ENCODE measurements at places on chromosomes 1 and 21.

GRCh38 chr1:166840309-166841274, 1.3 kb downstream of the POGK start:
- peak; percentile 54 for DNase-seq

DNA sequence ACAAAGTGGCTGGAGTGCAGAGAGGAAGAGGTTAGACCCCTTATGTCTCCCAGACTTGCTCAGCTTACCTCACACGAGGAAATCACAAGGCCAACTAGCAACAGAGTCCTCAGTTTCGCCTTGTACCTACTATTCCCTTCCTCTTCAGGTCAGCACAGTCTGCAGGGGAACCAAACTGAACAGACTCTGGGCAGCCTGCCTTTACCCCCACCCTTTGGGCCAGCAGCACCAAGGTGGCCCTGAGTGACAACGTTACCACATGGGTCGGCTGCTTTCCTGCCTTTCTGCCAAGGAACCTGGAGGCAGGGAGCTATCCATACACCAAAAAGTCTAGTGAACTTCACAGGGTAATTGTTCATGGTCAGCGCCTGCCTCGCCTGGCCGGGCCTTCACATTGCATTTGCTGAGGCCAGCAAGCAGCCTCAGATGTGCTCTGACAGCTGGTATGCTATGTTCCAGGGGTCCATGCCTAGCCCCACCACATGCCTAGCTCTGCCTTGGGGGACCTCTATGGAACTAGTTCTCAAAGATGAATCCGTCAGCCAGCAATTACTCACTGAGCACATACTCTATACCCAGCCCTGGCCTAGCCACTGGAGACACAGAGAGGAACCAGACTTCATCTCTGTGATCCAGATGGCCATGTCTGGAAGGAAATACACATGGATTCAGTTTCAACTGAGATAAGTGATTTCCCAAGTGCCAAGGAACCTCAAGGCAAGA, 69.6 kb downstream of the DMAP1 start:
- DNase-seq = no peak

- DNase-seq = no peak
Observed at GRCh38 chr1:192732787-192733186, 76.1 kb upstream of the RGS2 start.

DNA sequence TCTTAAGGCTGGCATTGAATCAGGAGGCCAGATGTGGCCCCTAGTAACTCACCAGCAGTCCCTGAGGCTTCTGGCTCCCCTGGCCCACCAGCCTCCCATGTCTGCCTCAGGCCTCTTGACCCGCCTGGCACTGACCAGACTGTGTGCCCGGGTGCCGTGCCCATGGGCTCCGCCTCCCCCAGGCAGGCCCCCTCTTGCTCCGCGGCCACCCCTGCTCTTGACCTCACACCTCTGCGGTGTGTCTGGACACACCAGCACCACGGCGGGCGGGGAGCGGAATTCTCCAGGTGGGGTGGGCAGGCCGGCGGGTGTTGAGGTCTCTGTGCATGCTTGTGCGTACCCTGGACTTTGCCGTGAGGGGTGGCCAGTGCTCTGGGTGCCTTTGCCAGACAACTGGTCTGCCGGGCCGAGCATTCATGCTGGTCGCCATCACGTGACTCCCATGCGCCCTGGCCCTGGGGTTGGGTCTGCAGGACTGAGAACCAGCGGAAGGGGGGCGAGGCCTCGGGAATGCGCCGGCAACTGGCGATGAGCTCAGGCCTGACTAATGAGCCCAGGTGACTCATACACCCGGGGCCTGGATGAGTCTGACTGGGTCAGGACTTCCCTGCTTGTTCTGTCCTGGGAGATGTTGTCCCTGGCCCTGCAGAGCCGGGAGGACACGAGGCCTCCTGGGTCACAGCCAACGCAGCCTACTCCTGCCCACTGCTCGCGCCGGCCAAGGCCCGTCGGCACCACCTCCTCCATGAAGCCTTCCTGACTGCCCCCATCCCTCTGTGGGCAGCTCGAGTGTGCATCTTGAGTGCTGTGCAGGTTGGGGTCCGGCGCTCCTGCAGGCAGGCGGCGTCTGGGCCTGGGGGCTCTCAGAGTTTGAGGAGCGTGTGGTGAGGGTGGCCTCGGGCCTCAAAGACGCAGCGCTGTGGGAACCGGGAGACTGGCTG, 22.6 kb downstream of the COL18A1 start:
- peak; percentile 96 for DNase-seq

GRCh38 chr21:42373196-42373907, 7.0 kb upstream of the TFF1 start:
- no peak for DNase-seq

GRCh38 chr21:37393786-37394185, 27.2 kb downstream of the DYRK1A start:
- no peak for DNase-seq

DNA sequence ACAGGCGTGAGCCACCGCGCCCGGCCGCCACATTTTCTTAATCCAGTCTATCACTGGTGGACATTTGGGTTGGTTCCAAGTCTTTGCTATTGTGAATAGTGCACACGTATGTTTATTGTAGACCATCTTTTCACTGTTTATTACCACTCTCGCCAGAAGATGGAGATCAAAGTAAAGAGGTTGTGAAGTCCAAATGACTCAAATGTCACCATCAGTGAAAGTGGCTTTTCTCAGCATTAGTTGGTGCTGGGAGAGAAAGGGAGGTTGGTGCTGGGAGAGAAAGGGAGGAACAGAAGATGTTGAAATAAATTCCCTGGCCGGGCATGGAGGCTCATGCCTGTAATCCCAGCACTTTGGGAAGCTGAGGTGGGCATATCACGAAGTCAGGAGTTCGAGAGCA, 10.4 kb upstream of the UHMK1 start:
- DNase-seq = no peak

DNA sequence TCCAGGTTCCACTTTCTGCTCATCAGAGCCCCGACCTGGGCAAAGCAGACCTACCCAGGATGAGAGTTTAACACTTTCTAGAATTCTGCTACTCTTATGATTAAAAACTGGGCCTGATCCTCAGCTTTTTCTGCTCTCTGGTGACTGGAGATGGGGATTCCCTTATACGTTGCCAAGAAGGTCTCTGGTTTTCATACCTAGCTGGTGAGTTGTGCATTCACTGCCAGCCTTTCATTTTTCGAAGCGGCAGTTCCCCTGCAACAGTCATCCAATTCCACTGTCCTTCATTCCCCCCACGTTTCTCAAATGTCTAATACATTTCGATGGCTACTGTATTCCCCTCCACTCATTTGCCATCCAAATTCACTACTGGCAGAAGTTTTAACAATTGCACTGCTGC, 135.3 kb downstream of the ADSS2 start:
- DNase-seq = peak; percentile 45

- DNase-seq = peak; percentile 79
Observed at GRCh38 chr1:198088360-198089071, 68.3 kb upstream of the NEK7 start.

- no peak for DNase-seq
Observed at GRCh38 chr1:66254785-66255184, 279.2 kb upstream of the SGIP1 start.

GRCh38 chr1:36796733-36797132, 237.6 kb downstream of the GRIK3 start:
- no peak for DNase-seq

GRCh38 chr1:171455967-171456366, 29.4 kb upstream of the PRRC2C start:
- no peak for DNase-seq

DNA sequence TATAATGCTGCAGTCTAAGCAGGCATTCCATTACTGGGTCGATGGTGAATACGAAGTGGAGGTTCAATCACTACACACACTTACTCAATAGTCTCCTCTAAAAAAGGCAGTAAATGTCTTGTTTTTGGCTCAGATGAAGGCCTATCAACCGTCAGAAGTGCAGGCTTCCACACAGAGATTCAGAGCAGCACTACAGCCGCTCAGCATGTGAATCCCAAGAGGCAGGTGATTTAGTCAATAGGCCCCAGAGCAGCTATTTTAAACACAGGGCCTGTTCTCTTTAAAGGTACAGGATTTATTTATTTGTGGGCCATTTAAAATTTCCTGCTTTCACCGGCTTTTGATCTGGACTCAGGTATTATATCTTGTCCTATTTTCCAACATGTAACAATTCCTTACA, 293.7 kb downstream of the RGS7 start:
- DNase-seq = no peak

GRCh38 chr1:240385985-240386978, 225.7 kb downstream of the GREM2 start:
- peak; percentile 93 for DNase-seq

DNA sequence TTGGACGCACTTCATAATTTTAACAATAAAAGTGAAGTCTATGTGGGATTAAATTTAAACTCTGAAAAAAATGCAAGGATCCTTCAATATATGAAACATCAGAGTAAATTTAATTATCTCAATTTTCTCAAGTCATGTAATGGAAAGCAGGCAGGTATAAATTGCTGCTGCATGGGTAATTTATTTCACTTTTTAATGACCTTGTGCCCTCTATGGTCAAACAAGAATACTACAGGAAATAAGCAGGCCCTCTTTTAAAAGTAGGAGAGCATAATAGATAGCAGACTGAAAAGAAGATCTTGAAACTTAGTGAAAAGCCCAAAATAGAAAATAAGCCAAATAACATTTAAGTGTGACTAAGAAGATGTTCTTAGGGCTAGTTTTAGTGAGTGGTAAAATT, 22.9 kb downstream of the BCAS2 start:
- peak; percentile 18 for DNase-seq

DNA sequence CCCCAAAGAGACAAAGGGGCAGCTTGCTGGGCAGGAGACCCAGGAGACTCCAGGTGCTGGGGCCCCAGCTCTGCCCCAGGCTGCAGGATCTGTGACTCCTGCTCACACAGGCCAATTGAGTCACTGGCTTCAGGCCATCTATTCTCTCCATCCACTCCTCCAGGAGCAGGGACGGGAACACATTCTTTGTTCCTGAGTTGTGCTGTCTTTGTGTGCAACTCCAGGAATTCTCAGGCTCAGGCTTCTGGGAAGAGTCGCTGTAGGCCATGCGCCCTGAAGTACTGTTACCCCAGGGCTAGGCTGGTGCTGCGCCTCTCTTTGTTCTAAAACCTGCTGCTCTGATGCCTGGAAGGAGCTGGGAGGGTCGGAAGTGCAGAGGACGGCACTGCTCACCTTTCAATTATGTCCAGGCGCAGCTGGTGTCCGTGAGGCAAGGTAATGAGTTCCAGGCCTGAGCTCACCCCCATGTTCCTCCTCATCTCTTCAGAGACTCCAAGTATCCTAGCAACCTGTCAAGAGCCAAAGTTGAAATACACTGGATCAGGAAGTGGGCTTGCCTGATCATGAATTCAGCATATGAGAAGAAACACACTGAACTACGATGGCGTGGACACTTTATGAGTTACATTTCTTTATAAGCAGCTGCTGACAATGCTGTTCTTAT, 105.9 kb downstream of the BCAR3 start:
- DNase-seq = no peak

- peak; percentile 70 for DNase-seq
Observed at GRCh38 chr1:187655104-187655503, 826.4 kb downstream of the PLA2G4A start.

DNA sequence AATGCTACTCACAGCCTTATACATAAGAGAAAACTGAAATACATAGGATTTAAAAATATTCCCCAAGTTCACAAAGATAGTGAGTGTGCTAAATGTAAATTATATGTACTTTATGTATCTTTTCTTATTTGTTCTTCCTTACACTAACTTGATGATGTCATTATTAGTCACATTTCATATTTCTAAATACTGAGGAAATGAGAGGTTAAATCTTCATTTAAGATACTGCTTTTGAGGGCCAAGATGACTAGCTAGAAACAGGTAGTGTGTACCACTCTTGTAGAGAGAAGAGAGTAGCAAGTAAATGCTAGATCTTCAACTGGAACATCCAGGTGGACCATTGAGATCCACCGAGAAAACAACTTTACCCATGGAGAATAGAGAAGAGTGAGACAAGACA, 29.8 kb downstream of the PYHIN1 start:
- DNase-seq = no peak

DNA sequence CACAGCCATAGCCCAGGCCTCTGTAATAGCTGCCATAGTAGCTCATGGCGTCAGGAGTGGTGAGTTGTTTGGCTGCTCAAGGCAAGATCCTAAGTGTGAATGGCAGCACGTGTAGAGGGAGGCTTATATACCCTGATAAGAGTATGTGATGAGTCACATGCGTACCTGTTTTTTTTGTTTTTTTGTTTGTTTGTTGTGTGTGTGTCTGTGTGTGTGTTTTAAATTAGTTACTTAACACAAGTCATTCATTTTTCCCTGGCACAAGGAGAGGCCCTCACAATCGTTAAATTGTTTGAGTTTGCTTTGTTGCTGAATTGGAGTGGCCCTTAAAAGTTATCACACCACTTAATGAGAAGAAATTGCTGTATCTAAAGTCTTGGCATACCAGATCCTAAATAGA, at the start of gene KRTAP19-4:
Gene KRTAP19-4 (minus strand): TSS at position 101 of the 400 bp plus-strand sequence. CDS start 55 bp downstream, at position 46.
- DNase-seq = no peak

DNA sequence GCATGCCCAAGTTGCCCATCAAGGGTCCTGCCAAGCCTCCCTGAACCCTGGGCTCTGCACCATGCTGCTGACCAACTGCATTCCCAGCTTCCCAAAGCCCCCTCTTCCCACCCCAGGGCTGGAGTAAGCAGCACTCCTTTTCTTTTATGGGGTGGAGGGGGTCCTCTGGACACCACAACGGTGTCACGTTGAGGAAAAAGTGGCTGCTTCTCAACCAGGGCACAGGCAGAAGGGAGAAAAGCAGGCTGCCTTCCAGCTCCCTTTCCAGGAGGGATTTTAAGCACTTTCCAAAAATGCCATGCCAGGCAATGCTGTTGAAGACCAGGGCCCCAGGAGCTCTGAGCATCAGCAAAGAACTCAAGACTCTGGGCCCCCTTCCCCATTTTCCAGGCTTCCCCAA, 691 bp downstream of the RIMS3 start:
- DNase-seq = no peak

DNA sequence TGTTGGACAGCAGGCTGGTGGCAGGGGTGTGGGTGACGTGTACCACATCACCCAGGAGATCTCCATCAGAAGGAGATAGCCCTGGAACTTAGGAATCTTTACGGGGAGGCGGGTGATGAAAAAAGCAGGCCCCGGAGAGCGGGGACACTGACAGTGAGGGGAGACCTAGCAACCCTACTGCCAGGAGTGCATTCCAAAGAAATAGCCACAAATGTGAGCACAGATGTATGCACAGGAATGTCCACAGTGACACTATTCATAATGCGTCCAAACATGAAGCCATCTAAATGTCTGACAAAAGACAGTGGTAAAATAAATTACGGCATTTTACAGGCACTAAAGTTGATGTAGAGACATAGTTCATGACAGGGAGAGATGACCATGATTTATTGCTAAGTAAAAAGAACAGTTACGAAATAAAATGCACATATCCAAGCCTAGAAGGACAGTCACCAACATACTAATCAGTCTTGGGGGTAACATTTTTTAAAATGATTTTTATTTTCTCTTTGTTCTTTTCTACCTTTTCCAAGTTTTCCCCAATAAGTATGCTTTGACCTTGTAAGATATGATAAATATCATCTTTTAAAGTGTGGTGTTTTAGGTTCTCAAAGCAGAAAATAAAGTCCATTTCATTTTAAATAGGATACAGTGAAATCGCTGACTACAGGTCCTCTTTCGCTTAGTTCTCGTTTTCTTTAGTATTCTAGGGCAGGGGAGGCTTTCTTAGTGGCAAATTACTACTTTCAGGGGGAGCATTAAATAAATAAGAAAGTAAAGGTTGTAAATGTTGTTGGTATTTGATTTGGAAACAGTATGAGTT, 21.3 kb downstream of the CD247 start:
- no peak for DNase-seq

- peak; percentile 42 for DNase-seq
Observed at GRCh38 chr1:30887485-30888315, 20.9 kb downstream of the SDC3 start.
